Activated naive CD8-positive, alpha-beta T cell treated with anti-CD3 and anti-CD28 coated beads, Interleukin-2, amount 10 ng/mL, durations not matched to agents 7 days and 5 days (primary cell): ENCODE measurements at places on chromosomes 2 and 18.

DNA sequence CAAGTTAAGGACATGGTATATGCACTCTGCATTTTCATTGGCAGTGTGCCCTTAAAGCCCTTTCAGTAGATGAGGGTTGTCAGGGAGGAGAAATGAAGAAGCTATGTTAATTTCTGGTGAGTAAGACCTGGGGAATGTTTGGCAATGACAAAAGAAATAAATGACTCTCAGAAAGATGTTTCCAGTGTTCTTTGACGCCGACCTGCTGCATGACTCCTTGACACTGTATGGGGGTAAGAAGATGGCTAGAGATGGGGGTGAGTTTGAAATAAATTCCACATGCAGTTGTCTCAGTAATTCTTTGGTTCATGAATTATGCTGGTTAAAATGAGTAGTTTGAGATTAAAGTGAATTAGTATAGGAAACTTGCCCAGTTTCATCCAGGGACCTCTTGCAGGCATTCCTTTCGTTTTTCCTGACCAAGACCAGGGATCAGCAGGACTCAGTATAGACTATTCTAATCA is 5.9 kb downstream of the CCDC121 start:
- DNase-seq: no peak

DNA sequence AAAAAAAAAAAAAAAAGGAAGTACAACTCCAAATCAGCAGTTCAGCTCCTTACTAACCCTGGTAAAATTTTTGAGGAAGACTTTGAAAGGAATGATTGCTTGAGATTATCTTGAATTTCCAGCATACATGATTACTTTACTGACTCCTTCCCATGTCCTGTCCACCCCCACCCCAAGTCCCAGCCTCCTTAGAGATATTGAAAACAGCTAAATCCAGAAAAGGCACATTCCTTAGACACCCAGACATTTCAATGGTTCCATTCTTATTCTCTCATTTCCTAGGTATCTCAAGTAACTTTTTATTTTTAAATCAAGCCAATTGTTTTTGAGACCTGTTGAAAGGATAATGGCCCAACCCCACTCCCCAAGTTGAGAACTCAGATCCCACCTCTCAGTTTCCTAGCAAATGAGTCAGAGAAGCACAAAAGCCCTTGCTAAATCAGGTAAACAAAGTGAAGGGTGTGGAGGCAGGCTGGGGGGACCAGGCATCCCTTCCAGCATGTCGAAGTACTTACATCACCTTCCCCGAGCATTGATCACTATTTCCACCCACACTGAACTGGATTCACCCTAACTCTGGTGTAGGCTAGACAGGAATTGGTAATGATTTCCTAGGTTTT is 95.4 kb upstream of the FZD7 start:
- DNase-seq: no peak

DNA sequence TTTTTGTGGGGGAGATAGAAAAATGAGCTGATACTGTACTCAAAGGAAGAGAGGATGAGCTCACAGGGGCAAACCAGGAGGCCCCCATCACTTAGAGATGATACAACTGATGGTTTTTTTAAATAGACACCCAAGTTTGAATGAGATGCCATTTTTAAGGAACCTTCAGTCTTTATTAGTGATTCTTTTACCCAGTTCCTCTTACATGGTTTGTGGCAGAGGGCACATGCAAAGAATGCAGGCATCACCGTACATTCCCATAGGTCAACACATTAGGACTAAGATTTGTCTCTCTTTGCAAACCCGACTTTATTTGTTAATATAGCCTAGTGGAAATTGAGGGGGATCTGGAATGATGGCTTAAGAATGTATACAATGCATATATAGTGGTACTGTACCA is 250.9 kb downstream of the ASXL3 start:
- no peak for DNase-seq

GRCh38 chr2:33091541-33092123 is 144.9 kb downstream of the LTBP1 start:
- no peak for DNase-seq

DNA sequence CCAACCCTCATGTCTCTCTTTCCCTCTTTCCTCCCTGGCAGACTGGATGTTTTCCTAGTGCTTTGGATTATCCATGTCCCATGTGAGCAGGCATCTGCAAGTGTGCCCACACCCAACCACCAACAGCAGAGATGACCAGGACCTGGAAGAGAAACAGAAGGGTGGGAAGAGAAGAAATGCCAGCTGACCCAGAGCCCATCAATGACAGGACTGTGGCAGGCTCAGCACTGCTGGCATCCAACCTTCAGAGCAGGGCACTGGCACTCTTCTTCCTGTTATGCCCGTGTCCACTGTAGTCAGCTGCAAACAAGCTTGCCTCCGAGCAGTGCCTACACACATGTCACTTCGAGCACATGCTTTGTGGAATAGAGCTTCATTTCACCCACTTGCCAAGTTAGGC is 121.1 kb downstream of the TANC1 start:
- no peak for DNase-seq

GRCh38 chr2:223602972-223603371 is 811 bp upstream of the SCG2 start:
- DNase-seq: no peak

- no peak for DNase-seq
Observed at GRCh38 chr18:79726721-79727120, 47.1 kb downstream of the CTDP1 start.

DNA sequence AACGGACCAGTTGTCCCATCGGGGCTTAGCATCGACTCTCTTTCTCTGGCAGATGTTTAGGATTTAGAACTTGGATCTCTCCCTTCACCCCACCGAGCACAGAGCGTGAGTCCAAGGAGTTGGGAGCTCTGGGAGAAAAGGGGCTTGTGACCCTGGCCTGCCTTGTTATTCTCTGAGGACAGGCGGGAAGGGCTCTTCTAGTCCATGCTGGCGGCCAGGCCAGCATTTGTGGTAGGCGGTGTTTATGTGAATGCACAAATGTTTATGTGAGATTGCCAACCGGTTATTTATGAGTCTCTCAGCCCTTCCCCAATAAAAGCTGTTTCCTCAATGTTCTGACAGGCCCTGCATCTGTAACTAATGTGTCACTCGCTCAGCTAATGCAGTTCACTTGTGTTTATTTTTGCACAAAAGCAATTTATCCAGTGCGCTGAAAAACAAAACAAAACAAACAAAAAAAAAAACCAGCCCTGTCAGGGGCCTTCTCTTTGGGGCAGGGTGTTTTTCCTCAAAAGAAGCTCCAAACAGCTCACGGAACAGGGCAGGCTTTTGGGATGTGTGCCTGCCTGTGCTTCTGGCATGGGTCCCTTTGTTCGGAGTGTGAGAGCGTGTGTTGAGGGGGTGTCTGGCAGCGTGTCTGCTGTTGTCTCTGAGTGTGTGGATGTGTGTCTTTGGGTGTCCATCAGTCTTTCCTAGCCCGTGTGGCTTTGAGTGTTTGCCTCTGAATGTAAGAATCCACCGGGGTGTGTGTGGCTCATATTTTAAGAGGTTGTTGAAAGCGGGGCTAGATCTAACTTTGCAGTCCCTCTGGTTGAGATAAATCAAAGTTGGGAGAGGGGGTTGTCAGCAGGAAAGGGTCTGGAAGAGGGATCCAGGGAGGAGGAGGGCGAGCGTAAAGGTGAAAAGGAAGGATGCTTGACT is 52.8 kb upstream of the HAAO start:
- no peak for DNase-seq

DNA sequence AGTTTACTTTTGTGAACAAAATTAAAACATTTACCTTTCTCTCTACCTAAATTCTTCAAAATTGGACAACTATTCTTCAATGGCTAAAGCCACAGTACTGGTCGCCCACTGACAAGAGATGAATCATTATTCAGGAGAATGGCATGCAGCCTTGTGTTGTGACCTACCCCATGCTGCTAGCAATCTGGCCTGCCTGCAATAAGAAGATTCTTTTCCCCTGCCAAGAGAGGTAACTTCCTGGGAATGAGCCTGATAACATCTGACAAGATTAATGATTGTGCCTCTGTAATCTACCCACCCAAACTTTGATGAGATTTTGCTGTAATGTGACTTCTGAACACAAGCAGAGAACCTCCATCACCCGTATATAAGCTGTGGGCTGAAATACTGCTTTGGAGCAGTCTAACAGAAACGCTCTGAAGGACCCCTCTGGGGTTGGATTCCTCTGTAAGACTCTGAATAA is 47.0 kb upstream of the ST3GAL5 start:
- DNase-seq: no peak

DNA sequence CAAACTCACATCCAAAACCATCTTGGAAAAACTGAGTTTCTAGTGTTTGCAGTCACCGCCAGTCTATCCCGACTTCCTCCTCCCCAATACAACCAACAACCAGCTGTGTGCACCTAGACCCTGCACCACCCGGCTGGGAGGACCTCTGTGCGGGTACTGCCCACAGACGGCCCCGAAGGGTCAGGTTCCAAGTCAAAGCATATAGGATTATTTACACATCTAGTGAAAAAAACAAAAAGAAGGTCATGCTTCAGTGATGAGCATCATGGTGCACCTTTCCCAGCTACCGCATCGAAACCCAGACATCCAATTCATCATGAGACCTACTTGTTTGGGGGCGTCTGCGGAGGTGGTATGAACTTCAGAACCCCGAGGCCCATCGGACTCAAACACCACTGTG is 124.8 kb downstream of the ZNF516 start:
- DNase-seq: no peak

GRCh38 chr2:207844648-207845047 is 74.9 kb upstream of the FZD5 start:
- no peak for DNase-seq

GRCh38 chr2:233546774-233547173 is 19.8 kb downstream of the USP40 start:
- no peak for DNase-seq

- no peak for DNase-seq
Observed at GRCh38 chr18:63292831-63293683, 26.5 kb downstream of the BCL2 start.

GRCh38 chr18:69002233-69002632 is 204.4 kb downstream of the CCDC102B start:
- DNase-seq: no peak

GRCh38 chr2:168964251-168964807 is 63.2 kb downstream of the G6PC2 start:
- DNase-seq: no peak

DNA sequence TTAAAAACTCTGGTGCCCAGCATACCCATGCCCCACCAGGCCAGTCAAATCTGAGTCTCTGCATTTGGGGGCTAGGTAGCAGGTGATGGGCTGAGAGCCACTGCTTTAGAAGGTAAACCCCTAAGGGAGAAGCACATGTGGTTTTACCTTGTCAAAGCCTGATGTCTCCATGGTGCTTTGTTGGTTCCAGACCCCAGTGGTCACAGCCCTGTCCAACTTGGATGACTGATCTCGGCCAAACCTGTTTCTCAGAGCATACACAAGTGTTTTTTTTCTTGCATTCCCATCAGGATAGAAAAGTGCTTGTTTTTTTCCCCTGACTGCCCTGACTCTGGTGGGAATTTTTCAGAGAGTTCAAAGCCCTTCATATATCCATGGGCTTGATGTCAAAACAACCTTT is 13.5 kb downstream of the PLB1 start:
- no peak for DNase-seq
